Cardiac septum (tissue), 1 donor: ENCODE measurements at places on chromosomes 12 and 14.
A peak's percentile ranks its signal among the peaks of the same experiment; 100 is the strongest.

DNA sequence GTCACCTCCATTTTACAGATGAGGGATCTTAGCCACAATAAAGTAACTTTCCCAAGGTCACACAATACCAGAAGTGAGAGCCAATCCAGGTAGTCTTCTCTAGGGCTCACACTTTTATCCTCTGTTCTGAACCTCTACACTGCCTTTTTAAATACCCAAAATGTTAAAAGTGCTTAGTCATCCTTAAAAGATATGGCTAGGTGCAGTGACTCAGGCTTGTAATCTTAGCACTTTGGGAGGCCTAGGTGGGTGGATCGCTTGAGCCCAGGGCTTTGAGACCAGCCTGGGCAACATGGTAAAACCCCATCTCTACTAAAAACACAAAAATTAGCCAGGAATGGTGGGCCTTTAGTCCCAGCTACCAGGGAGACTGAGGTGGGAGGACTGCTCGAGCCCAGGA, 104.1 kb upstream of the PPP4R3A start:
- no peak for DNase-seq

DNA sequence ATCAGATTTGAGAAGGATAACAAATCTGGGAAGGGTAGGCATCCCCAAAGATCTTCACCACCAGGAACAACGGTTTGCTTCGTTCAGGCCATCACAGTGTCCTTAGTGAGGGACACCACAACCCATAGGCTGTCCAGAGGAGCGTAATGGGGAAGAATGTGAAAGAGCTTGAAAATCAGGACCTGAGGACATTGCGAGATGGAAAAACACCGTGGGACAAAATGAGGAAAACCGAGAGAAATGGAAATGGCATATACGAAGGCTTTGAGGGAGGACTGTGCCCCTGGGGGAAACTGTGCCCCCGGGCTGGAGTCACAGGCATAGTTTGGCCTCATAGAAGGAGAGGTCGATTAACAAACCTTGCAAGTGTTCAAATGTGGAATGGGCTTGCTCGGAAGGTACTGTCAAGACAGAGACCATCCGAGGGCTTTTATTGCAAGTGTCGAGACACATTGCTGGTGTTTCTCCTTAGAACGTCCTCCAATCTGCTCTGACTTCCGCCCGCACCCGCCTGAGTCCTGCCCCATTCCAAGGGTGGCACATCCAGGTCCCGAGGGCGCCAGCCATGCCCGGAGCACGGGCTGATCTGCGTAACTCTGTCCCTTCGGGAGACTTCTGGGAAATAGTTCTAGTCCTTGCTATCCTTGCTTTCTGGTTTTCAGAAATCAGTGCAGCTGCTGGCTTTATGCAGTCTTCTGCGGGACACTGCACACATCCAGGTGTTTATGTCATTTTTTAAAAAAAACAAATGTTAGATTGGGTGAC, 885 bp upstream of the PALS1 start:
- DNase-seq, result peak; percentile 81

- DNase-seq, result no peak
Observed at GRCh38 chr14:101920271-101920670, 44.1 kb upstream of the DYNC1H1 start.

DNA sequence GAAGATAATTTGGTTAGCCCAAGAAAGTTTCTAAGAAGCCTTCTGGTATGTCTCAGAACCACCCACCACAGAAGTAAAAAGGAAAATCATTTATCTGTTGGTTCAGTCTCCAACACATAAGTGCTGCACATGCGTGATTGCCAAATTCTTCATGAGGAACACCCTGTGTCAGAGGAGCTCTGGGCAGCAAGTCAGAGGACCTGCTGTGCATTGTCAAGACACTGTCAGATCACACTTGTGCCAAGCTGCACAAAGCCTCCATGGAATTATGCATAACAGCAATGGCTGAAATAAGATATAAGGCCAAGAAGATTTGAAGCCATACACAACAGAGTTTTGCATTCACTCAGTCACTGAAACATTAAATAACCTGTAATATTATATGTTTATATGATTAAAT, 1304.7 kb upstream of the FLRT2 start:
- DNase-seq, result no peak

DNA sequence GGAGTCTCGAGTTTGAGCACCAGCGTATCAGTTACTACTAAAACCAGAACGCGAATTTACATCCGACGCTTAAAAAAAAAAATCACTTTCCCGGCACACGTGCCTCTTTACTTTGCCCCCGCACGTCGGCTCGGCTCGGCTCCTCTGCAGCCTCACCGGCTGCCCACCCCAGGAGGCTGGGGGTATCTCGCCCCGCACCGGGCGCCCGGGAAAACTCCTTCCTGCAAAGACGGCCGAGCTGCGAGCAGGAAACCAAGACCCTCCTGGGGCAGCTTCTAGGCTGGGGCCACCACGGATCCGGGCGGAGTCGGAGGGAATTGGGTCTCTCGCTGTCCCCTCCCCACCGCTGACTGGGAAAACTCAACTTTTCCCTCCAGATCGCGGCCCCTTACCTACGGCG, 610 bp downstream of the VSIG10 start:
- no peak for DNase-seq

GRCh38 chr14:89131004-89131750, 285.9 kb downstream of the FOXN3 start:
- no peak for DNase-seq

DNA sequence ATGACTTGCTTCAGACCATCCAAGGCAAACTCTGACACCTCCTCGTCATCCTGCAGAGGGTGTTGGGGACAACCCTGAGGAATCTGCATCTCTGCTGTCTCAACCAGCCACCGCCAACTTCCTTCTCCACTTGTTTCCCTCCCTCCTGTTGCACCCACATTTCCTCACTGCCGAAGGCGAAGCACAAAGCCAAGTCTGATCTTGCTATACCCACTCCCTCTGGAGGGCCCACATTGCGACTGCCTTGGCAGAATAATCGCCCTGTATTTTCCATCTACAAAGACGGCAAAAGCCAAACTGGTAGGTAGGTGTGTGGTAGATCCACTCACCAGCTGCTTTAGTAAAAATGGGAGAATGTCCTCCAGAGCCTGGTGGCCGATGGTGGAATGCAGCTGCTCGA, 21.8 kb upstream of the RAB35 start:
- no peak for DNase-seq

DNA sequence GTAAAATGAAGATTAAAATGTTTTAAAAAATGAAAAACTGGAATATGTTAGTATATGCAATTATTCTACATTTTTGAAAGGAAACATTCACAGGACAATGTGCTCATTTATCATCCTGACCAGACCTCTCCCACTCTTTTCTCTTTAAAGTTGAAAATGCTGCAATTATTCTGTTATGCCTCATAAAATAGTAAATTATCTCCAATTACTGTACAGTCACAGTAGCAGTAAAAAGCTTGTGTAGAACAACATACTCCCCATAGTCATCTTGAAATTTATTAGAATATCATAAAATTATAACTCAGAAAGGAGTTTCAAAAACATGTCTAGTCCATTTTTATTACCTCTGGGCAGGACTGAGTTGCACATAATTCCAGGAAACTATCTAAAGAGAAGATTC, 250.3 kb downstream of the SYT1 start:
- DNase-seq, result no peak

DNA sequence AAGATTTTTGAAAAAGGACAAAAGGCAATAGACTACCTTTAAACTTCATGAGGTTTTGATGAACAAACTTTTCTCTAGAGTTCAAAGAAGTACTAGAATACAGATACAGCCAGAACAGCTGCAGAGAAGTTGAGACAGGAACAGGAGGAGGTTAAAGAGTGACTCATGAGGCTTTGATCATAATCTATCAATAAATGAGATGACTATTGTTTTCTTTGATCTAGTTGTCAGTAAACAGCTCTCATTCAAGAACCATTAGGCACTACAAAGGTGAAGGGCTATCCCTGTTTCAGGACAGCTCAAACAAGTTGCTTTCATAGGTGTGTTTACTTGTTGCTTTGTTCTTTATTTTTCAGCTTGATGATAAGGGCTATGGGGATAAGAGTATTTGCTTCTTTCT, 2.4 kb downstream of the WASHC3 start:
- no peak for DNase-seq

- DNase-seq, result no peak
Observed at GRCh38 chr12:130338794-130339601, 1.3 kb downstream of the PIWIL1 start.

DNA sequence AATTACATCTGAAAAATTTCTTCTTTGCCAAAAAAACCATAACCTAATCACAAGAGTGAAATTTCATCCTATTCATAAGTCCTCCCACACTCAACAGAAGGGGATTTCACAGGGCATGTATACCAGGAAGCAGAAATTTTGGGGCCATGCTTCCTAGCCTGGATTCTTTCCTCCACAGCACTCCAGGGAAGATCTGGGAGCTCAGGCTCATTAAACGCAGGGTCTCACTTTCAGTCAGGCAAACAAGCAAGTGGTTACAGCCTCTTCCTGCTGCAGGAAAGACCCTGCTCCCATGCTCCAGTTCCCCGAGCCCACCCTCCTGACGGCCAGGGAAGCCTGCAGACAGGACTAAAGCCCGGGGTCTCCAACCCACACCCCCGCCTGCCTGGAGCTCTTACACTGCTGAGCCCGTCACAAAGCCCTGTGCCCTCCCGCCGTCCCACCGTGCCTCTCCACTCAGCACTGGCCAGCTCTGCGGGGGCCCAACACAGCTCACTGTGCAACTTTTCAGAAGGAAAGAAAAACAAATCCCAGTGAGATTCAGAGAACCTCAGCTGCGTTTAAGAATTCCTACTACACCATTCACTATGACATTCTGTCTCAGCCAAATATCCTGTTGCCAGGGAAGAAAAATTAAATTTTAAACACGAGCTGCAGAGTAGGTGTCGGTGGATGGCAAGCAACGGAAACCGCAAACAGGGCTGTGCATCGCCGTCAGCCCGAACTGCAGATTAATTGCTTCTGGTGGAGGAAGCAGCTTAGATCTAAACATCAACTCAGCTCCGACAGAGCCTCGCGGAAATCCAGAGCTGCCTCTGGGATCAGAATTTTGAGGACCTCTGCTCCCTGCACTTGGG, 106.7 kb upstream of the SFSWAP start:
- DNase-seq, result no peak

DNA sequence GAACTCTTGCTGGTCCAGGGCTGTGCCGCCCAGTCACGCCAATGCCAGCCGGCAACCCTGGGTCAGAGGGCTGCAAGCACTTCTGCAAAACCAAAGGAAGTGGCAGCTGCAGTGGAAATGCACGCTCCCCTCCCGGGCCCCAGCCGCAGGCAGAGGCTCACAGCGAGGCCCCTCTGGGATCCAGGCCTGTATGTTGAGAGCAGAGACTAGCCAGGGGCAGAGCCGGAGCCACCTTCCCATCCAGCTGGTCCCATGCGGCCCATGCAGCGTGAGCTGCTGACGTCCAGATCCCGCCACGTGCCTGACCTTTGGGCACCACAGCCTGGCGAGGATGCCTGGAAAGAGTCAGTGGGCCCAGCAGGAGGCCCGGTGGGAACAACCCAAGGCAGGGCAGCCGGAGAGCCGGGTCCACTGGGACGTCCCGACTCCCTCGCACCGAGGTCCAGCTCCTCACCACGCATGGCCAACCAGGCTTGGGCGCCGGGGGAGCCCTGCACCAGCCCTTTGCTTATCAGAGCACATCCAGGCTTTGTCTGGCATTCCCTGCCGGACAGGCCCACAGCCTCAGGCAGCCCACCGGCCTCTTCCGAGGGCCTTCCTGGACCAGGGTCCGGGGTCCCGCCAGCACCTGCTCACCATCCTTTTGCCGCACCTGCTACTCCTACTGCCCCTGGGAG, 4.3 kb downstream of the GPR132 start:
- DNase-seq, result peak; percentile 87

DNA sequence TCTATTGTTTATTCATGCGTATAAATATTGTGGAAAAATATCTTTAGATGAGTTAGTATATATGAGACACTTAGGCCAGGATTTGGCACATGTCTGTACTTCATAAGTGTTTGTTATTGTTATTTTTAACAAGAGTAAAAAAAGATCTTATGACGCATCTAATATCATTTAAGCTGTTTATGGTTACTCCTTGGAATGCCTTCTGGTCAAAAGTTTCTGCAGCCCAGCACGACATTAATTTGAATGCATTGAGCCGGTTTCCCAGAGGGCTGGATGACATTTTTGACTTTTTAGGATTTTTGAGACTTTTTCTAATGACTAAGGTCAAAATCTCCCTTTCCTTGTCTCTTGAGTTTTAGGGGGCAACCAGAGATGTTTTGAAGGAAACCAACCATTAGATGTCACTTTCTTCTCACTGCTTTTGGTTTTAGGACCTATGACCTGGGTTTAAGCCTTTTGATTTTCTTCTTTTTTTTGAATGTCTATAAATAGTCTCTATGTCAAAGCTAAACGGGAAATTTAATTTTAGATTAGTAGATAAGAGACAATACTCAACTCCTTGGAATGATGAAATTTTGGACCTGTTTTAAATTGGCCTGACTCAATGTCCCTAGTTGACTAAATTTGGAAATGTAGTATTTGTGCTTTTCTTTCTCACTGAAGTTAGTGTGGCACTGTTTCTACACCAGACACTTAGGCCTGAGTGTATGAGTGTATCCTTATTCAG, 215.5 kb downstream of the AEBP2 start:
- no peak for DNase-seq

DNA sequence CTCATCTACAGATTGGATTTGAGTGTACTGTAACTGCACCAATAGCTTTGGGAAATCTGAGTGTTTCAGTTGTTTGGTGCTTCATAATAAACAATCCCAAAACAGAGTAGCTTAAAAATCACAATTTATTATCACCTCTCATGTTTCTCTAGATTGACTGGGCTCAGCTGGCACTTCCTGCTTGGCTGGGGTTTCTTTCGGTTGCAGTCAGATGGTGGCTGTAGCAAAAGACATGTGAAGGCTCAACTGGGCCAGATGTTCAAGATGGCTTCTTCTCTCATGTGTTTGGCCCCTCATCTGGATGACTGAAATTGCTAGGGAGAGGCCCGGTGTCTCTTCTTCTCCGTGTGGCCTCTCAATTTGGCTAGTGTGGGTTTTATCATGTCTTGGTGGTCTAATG, 12.1 kb upstream of the BMP4 start:
- DNase-seq, result no peak

GRCh38 chr12:8887285-8887715, 27.0 kb upstream of the PHC1 start:
- DNase-seq, result no peak

DNA sequence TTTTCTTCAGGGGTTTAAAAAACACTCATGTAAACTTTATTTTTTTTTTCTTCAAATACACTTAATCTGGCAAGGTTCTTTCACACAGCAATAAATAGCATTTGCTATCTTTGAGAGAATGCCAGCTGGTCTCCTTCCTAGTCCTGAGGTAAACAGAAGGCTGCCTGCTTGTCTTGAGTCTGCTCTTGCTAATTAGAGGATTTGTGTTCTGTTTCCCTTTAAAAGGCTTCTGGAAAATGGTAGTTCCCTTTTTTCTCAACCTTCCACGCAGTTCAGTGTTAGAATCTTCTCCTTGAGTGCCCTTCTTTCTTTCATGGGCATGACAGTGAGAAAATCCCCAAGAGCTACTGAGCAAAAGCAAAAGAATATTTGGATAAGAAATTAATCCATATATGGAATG, 92.3 kb upstream of the DCN start:
- DNase-seq, result no peak
